ENCODE measurements at places on chromosomes 13 and 19.

DNA sequence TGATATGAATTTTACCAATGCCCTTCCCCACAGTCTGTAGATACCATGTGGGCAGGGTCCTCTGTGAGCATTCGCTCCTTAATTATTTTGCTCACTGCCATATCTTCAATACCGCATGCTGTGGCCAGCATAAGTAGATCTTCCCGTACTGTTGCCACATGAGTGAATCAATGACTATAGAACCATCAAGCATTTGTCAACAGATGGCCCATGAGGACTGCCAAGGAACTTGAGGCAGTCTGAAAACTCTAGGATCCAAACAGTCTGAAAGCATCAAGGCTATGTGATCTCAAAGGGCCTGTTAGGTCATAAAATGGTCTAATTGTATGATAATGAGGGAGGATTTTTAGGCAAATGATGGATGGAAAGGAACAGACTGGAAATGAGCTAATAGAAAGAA lies 27.4 kb upstream of the GPR12 start:
- no peak for DNase-seq

- DNase-seq = no peak
Observed at GRCh38 chr19:48858984-48859710, 9.3 kb downstream of the PLEKHA4 start.

DNA sequence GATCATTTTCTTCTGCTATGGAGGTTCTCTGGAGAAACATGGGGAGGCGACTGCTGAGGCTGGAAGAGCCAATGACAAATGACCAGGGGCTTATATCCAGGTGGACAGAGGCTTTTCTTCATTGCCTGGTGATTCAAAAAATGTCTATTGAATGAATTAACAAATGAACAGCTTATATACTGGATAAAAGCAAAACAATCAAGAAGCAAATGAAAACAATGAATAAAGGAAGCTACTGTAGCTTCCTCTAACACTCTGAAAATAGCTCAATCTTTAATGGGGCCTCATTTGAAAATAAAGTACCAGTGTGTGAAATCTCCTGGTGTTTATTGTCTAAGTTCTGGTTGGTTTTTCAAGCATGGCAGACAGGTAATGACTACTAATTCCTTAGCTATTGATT lies 167.5 kb upstream of the TMTC4 start:
- DNase-seq = no peak

GRCh38 chr19:45962021-45962420 lies 11.6 kb downstream of the NOVA2 start:
- no peak for DNase-seq

DNA sequence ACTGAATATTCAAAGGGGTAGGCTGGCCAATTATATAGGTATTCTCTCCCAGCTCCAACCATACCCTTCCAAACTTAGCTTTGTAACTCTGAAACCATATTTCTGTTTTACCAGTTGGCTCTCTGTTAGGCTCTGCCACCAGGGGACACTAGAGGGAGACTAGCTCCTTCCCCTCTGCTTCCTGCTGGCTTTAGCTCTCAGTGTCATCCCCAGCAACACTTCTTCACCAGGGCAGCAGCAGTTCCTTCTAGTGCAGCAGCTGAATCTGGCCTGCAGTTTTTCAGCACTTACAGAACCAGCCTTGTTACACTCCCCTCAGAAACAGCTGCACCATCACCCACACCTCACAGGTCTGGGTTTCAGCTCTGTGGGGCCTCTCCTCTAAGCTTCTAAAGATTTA lies 51.0 kb upstream of the DOCK9 start:
- DNase-seq = no peak

- peak; percentile 32 for DNase-seq
Observed at GRCh38 chr19:42401365-42402303, 11.5 kb upstream of the CNFN start.

DNA sequence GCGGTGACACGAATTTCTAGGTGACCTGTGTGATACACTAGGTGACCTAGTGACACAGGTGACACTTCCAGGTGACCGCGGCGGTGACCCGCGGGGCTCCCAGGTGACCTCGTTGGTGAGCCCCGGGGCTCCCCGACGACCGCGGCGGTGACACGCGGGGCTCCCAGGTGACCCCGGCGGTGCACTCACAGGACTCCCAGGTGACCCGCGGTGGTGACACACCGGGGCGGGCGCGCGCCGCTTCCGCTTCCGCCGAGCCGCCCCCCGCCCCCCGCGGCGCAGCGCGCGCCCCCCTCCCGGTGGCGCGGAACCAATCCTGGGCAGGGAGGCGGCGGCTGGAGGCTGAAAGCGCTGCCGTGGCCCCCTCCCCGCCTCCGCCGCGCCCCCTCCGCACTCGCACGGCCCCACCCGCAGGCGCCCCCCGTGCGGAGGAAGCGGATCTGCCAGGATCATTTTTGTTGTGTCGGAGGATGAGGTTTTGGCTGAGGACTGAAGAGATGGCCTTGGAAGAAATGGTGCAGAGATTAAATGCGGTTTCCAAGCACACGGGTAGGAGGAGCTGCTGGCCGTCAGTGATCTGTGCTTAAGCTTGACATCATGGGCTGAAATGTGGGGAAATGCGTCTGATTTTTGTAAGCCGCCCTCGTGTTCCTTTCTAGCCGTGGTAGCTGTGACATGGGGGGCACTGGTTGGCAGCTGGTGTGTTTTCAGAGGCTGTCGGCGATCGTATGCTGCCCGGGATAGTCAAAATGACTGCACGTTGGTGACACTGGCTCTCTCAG lies at the start of gene MCF2L:
MCF2L (plus strand) TSS at position 305 of the 782 bp plus-strand sequence; CDS start at position 471, 166 bp downstream.
- DNase-seq = no peak

DNA sequence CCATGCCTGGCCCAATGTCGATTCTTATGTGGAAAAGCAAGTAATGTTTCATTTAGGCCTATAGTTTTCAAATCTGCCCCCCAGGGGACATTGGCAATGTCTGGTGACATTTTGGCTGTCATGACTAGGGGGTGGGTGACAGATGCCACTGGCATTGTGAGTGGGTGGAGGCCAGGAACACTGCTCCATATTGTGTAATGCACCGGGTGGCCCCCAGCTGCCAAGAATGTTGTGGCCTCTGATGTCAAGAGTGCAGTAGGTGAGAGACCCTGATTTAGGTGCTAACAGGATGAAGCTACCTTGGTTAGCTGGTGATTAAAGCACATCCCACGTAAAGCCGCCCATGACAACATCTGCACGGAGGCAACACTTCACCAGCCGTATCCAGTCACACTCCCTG lies 10.8 kb downstream of the C19orf44 start:
- DNase-seq = no peak

DNA sequence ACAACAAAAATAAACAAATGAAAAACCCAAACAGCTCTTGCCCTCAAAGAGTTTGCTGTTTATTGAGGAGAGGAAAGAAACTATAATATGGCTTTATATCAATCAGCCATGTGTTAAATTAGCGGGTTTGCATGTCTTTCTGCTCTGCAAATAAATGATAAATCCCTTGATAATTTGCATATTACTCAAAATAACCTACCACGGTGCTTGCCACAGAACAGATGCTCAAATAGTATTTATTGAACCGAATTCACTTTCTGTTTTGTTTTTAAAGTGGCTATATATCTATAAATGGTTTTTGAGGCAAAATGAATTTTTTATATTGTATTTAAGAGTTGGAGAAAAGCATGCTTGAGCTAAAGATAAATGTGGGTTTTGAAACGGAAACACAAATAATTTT lies 428.1 kb downstream of the ITGBL1 start:
- DNase-seq = no peak

DNA sequence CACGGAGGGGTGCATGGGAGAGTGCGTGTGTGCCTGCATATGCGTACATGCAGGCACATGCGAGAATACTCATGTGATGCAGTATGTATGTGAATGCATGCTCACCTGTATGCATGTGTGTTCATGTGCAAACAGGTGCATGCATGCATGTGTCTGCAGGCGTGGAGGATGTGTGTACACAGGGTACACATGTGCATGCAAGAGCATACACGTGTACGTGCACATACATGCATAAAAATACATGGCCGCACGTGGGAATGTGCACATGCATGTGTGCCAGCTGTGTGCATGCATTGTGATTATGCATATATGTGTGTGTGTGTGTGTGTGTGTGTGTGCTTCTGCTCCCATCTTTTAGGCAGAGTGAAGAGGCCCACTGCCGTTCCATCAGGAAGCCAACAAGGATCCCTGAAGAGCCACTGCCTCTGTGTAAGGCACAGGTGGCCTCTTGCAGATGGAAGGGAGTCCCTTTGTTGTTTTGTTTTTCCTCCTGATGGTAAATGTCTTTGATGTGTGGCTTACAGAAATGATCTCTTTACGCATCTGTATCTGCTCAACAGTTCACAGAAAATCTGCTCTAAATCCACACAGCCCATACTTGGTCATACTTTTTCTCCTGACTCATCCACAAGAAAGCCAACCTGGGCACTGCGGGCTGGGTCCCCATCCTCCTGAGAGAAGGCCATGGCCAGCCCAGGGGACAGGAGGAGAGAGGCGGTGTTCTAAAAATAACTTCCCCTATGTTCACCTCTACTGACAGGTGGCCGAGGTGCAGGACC lies 50.7 kb downstream of the KLF2 start:
- DNase-seq = no peak

- DNase-seq = peak; percentile 25
Observed at GRCh38 chr19:19459707-19460251, 54.3 kb downstream of the GATAD2A start.

DNA sequence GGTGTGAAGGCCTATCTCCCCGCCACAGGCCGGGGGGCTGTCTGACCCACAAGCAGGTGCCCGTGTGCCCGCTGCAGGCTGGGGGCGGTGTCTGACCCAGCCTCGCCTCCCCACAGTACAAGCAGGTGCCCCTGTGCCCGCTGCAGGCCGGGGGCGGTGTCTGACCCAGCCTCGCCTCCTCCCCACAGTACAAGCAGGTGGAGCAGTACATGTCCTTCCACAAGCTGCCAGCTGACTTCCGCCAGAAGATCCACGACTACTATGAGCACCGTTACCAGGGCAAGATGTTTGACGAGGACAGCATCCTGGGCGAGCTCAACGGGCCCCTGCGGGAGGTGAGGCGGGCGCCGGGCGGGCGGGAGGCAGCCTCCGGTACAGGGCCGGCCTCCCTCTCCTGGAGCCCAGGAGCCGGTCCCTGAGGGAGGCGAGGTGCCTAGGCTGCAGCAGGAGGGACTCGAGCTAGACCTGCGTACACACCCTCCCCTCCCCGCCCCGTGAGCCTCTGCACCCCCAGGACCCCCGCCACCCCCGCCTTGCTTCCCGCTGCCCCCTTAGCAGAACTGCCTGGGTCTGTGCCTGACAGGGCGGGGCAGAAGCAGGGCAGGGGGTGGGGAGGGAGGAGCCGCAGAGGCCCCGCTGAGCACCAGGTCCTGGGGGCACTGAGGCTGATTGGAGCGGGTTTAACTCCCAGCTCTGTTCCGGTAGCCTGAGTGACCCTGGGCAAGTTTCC lies 20.6 kb downstream of the HCN2 start:
- DNase-seq = no peak

DNA sequence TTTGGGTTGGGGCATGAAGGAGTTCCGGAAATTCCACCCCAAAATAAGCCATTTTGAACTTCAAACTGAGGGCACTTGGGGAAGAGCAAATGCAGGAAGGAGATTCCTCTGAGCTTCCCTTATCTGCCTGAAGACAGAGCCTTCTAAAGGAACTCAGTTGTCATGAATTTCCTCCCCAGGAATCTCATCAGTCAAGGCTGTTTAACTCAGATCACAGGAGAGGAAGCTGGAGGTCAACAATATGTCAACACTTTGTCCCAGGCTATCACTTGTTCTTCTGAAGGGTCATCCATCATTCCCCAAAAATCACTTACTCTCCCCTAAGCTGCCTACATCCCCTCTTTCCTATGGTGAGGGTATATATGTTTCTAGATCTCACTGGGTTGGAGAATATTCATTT lies 26.0 kb upstream of the CHST8 start:
- no peak for DNase-seq

DNA sequence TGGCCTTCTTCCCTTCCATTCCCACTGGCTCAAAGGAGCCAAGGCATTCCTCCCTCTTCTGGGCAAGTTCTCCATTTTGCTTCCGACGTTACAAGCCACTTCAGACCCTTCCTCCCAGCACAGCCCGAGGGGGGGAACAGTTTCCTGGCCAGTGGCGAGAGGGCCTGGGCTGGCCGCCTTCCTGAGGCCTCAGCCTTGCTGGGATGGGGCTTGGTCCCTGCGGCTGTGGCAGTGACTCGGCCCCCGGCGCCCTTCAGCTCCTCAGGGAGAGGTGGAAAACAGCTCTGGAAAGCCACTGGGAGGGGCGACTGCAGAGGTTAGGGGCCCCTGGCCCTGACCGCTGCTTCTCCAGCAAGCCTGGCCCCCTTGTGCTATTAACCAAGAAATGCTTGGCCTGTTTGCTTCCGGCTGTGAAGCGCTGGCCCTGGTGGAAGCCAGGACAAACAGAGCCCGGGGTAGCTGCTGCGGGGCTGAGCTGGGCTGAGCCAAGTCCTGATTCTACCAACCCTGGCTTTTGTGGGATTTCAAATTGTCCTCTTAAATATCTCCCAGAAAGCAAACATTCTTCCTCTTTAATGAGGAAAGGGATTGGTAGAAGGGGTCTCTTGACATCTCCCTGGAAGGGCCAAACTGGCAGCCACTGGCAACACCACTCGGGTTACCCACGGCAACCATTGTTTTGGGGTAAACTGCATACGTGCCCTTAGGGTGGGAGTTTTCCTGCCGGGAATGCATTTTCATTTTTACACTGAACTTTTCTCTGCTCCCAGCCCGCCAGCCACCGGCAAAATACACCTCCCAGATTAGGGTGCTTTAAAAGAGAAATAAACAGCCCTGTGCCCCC lies 38.7 kb downstream of the C13orf46 start:
- DNase-seq = no peak

DNA sequence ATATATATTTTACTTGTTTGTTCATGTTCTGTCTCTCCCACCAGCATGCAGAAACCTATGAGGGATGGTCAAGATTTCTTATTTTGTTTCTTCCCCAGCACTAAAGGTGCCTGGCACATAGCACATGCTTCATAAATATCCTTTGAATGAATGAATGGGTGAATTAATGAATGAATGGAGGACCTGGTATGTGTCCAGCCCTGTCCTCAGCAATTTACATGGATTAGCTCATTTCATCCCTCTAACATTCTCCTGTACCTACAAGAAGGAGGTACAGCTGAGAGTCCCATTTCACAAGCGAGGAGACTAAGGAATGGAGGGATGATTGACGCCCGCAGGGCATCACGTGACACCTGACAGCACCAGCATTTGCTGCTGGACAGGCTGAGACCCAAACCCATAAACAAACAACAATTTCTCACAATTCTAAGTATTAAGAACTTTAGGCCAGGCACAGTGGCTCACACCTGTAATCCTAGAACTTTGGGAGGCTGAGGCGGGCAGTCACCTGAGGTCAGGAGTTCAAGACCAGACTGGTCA lies 6.8 kb upstream of the BCAT2 start:
- no peak for DNase-seq

- DNase-seq = no peak
Observed at GRCh38 chr19:39446365-39447084, 1.1 kb downstream of the SUPT5H start.

GRCh38 chr19:8877854-8878705 lies 45.9 kb downstream of the MBD3L1 start:
- DNase-seq = no peak
